ENCODE measurements at places on chromosomes 11 and 22. TPM values are rescaled to one million over a fixed set of nuclear protein-coding genes. Genes with fewer than 3 reads are reported as not detected.

DNA sequence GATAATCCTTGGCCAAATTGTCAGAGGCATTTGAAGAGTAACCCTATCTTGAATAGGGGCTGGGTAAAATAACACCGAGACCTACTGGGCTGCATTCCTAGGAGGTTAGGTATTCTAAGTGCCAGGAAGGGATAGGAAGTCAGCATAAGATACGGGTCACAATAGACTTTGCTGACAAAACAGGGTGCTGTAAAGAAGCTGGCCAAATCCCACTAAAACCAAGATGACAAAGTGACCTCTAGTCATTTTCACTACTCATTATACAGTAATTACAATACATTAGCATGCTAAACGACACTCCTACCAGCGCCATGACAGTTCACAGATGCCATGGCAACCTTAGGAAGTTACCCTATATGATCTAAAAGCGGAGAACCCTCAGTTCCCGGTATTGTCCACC, 964 bp upstream of the REXO2 start:
- ATAC-seq, result no peak

GRCh38 chr11:121590772-121591404, 138.1 kb upstream of the SORL1-AS1 start:
- ATAC-seq, result peak; percentile 6

- no peak for ATAC-seq
Measured at GRCh38 chr11:75347781-75348566, 3.5 kb downstream of the ARRB1 start.

- ATAC-seq, result peak; percentile 84
Measured at GRCh38 chr22:31952472-31952871, 8.1 kb downstream of the YWHAH start.

DNA sequence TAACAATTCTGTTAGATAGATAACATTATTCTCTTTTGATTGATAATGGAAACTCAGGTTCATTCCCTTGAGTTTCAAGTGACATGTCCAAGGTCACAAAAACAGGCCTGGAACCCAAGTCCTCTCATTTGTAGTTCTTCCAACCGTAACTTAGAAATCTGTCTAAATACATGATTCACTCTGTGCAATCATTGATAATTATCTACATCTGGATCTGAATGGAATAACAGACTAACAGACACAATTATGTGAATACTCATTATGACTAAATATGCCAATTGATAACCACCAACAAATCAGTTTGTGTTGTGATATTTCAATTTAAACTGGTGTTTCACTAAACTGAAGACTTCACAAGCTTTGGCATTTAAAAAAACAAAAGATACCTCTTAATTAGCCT, 71.0 kb downstream of the RBFOX2 start:
- ATAC-seq, result no peak

GRCh38 chr11:122069707-122070360, 46.2 kb downstream of the BLID start:
- peak; percentile 82 for ATAC-seq

GRCh38 chr11:78504181-78504580, 70.5 kb downstream of the NARS2 start:
- no peak for ATAC-seq

- ATAC-seq, result no peak
Measured at GRCh38 chr22:49954354-49954753, 6.2 kb upstream of the PIM3 start.

DNA sequence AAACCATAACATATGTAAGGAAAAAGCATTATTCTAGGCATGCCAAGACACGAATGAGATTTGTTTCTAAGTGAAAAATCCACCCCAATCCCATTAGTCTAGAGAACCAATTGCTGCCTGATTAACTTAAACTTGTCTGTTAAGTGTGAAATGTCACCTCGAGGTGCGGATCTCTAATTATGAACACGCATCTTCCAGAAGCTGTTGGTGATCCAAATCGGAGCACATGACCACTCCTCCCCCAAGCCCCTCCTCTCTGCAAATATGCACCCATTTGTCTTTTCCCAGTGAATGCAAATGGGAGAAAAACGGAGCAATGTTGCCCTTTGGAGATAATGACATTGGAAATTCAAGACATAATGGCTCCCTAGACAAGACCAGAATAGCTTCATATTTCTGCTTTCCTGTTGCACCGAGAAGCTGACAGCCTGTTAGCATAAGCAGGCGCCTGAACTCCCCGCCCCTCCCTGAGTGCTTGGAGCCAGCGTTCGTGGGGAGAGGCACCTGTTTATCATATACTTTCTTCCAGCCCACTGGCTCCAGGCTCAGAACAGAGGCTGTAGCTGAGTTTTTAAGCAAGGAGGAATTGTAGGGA, 6.0 kb upstream of the FXYD6 start:
- peak; percentile 85 for ATAC-seq

GRCh38 chr11:12284316-12285050, 92.9 kb upstream of the PARVA start:
- ATAC-seq, result no peak

DNA sequence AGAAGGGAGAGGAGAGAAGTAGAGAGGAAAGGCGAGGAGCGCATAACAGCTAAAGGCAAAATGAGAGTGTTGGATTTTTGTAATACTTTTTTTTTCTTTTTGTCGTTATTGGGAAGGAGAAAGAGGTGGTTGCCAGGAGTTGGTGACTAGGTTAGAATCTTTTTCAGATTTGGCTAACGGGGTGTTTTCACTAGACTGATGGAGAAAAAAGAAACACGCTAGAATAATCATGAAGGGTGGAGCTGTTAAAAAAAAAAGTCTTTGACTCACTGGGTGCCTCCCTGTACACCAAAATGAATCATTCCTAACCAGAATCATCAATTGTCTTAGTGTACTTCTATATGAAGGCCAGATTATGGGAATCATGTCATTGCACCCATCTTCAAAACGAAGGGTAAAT, 12.7 kb downstream of the BLID start:
- no peak for ATAC-seq

- ATAC-seq, result peak; percentile 96
Measured at GRCh38 chr11:112697391-112698178, 263.6 kb upstream of the NCAM1 start.

DNA sequence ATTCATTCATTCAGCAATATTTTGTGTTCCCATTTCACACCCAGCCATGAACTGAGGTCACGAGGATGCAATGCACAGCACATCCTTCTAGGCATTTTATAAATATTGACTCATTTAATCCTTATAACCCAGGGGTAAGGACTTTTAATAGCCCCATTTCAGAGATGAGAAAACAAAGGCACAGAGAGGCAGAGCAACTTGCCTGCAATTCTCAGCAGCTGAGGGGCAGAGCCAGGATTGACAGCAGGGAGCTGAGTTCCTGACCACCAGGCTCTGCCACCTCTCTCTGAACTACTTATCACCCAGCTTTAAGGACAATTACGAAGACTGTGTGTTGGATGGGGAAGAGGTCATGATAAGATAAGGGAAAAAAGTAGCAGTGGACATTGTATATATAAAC, 12.8 kb upstream of the FGF3 start:
- no peak for ATAC-seq

DNA sequence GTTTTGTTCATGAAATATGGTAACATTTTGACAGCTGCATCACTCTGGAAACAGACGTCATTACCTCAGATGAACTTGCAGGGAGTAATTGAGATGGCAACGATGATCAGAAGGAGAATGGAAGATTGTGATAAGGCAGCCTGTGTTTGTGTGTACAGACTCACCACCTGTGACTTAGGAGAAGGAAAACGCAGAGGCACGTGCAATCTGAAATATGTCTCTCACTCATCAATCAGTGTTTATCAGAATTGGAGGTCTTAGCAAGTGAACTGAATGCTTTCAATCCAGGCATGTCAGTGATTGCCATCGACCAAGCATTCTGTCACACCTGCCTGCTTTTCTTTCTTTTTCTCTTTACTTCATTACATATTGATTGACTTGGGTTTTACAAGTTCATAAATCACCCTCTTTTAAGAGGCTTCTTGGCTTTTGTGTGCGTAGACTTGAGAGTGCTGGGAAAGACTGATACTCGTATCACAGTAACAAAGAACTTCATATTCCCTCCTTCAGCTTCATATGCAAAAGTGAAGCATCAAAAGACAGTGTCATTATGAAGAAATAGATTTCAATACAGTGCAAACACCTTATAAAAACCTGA, 24.6 kb downstream of the FAT3 start:
- ATAC-seq, result no peak

DNA sequence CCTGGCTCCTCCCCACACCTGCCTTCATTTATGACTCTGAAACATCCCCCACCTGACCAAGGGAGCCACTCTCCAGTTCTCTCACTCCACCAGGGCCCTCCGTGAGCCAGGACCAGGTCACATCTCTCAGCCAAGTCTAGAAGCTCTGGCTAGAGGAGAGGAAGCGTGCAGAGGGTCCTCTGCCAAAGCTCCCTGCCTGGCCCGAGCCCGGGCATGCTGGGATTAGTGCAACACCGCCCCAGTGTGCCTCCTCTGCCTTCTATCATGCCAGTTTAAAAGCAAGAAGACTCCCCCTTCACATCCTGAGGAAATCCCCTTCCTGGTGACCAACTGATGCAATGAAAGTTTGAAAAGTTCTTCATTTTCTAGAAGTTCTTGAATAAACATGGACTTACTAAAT, 23.5 kb downstream of the TP53AIP1 start:
- no peak for ATAC-seq

DNA sequence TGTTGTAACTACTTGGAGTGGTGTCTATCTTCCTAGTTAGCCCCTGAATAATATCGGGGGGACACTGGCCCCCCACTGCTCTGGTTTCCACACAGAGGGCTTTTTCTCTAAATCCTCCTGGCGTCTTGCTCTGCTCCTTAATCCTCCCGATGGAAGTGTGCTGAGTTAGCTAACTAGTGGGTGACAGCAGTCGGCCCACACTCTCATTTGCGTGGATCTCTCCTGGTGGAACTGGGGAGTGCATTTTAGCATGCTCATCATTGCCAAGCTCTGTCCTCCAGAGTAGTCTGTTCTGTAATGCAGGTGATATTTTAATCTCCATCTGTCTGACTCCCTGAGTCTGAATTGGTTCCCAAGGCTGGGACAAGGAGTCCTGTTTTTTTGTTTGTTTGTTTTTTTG, 46.1 kb upstream of the RASSF10 start:
- no peak for ATAC-seq

DNA sequence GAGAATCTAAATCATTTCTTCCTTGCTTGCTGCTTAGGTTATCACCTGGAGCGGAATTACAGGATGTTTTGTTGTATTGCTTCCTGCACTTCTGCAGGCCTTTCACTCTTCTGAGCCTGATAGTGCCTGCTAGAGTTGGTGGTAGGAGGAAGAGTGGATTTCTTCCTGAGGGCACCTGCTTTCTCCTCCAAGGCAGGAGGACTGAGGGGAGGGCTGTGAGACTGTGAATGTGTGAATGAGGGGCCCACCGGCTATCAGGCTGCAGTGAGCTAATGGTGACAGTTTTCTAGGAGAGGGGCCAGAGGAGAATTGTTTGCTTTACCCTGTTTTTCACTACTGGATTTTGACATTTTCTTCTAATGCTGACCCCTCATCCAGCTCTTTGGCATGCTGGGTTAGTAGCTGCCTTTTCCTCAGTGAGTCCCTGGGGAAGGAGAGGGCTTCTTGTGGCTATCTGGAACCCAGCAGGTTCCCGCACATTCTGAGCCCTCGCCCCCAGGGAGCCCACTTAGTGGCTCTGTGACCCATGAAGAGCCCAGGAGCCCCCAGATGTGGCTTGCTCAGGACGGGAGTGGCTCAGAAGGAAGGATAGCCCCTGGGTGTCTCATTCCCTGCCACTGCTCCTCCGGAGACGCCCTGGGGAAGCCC, 39.1 kb downstream of the DIXDC1 start:
- no peak for ATAC-seq

GRCh38 chr11:28245131-28245530, 136.9 kb downstream of the METTL15 start:
- no peak for ATAC-seq

DNA sequence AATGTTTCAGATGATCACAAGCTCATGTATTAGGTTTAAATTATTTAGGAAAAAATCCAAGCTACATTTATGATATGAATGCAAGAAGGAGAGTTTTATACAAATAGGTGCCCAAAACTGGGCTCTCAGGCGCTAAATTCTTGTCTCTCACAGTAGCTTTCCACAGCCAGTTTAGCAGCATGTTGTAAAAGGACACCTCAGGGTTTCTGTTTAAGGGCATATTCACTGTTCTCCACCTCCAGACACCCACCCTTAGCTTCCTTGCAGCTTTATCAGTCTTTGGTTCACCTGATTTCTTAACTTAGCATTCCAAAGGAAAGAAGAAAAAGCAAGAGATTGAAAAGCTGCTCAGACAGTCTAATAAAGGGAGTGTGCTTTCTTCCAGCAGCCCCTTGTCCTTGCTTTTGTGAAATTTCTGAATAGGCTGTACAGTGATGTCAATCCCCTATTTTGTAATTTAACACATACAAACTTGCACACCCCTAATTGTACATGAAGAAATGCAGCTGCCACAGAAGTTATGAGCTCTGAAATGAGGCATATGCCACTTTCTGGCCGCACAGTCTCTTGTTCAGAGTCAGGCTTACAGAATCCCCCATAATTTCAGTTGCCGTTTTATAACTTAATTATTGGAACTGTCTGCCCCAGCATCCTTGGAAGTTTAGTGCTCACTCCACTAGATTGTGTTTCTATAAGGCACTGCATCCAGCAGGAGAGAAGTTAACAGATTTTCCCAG, 262.1 kb downstream of the DDX10 start:
- ATAC-seq, result no peak

- no peak for ATAC-seq
Measured at GRCh38 chr11:122649116-122649515, 6.4 kb upstream of the UBASH3B start.

DNA sequence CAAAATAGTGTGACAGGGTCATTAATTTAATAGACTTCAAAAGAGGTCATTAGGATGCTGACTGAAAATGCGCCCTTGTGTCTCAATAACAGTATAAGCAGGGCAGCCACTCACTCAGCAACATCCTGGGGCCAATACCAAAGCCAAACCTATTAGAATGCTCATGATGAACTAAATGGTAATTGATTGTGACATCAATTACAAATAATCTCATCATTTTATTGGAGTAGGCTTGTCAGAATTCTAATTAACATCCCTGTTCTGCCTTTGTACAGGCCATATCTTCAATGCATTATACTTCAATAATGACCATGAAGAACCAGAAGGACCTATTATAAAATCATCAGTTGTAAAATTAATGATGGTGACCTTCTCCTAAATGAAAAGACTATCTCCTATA, 64.2 kb downstream of the DNAJC24 start:
- no peak for ATAC-seq

GRCh38 chr22:22199634-22200033, 45.0 kb upstream of the VPREB1 start:
- no peak for ATAC-seq

DNA sequence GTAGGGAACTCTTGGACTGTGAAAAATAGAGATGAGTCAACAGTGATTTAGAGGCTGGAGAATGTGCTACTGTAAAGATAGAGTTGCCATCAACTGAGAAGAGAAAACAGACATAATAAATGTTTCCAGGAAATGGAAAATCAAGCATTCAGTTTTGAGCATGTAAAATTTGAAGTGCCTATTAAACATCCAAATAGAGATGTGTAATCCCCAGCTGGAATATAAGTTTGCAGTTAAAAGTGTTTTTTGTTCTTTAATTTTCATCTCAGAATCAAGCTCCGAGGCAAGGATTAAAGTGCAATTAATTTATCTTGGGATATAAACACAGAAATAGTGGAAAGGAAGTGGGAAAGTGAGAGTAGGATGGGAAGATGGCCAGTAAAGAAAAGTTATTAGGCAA, 666.0 kb upstream of the RAG2 start:
- ATAC-seq, result no peak

The OR9G4 gene
- total RNA-seq, result not detected

The NLRP14 gene
- 0.46 TPM for total RNA-seq

The SAA1 gene
- total RNA-seq, result not detected

The OR10G7 gene
- total RNA-seq, result not detected

The TEX54 gene
- 4.8 TPM for total RNA-seq

The NNMT gene
- 0.67 TPM for total RNA-seq

The MAP4K2 gene
- total RNA-seq, result 3.0 TPM

The SLC22A6 gene
- 0.09 TPM for total RNA-seq
